Activated CD4-positive, alpha-beta T cell treated with anti-CD3 and anti-CD28 coated beads, Interleukin-2, amount 10 ng/mL, durations not matched to agents 7 days and 5 days (primary cell): ENCODE measurements at places on chromosomes 4 and X.
A peak's percentile ranks its signal among the peaks of the same experiment; 100 is the strongest.

DNA sequence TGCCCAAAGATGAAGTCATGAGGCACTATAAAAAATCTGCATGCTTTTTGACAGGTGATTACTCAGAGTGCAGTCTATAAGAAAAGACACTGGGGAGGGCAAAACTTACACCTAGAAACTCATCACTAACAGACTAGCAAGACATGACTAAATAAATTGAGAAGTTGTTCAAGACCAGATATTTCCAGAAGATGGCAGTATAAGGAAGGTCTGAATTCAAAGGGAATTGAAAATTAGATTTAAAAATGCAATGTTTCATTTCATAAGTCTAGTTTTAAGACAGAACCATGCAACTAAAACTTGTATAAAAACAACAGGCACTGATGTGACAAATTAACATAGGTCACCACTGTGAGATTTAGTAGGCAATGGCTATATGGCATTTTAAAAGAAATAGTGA lies 232.5 kb upstream of the POF1B start:
- no peak for DNase-seq

GRCh38 chrX:39773150-39773549 lies 324.6 kb downstream of the BCOR start:
- DNase-seq: no peak

DNA sequence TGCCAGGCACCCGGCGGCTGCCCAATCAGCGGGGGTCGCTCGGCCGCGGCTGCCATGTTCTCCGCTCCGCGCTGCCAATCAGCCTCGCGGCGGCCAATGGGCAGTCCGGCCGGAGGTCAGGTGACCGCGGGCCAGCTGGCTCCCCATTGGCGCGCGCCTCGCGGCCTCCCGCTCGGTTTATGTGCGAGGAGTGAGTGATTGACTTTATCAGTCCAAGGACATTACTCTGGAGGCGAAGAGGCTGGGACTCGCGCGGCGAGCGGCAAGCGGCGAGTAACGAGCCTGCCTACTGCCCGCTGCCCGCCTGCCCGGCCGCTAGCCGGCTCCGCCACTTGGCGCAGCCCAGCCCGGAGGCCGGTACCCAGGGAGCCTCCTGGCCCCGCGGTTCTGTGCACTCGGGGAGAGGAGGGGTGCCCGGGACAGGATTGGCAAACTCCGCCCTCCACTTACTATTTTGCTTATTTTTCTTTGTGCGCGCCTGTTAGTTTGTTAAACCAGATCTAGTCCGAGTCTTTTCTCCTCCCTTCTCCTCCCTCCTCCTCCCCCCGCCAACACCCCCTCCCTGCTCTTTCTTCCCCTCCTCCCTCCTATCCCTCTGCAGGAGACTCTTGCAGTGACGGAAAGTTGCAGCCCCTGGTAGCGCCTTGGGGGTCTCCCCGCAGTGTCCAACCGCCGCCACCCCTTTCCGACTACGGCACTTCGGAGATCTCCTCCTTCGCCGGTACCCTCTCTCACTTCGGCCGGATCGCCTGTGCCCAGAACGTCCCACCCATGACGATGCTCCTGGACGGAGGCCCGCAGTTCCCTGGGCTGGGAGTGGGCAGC lies at the start of gene ZIC3:
TSS of gene ZIC3 (plus strand) at position 207 of the 825 bp plus-strand sequence. CDS start at position 772, 565 bp downstream.
- DNase-seq: no peak

- no peak for DNase-seq
Measured at GRCh38 chrX:32195611-32196010, 1015.7 kb downstream of the DMD start.

DNA sequence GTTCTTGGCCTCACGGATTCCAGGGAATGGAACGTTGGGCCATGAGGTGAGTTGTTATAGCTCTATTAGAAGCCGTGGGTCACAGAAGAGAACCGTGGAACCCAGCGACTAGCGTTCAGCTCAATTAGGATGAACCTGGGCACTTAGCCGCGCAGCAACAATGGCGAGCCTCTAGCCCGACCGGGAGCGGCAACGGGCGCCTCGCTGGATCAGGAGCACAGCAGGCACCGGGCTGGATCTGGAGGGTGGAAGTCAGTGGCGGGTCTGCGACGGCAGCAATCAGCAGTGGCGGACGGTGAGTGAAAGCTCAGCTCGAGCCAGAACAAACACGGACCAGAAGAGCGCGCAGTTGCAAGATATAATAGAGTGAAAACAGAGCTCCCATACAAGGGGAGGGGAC lies 34.2 kb downstream of the AGA start:
- DNase-seq: no peak

- DNase-seq: peak; percentile 36
Measured at GRCh38 chrX:54043541-54044125, 640 bp downstream of the PHF8 start.
